ENCODE measurements at places on chromosomes 2 and 18. TPM values are rescaled to one million over a fixed set of nuclear protein-coding genes. Genes with fewer than 3 reads are reported as not detected.

GRCh38 chr18:31426871-31427406 is 20.6 kb upstream of the DSG3 start:
- H3K27ac ChIP-seq: no peak overlapping the region
- no peak for DNase-seq
- H3K36me3 ChIP-seq: no peaks in the 10 kb centered on the region
- H3K4me1 ChIP-seq: no peaks in the 10 kb centered on the region

DNA sequence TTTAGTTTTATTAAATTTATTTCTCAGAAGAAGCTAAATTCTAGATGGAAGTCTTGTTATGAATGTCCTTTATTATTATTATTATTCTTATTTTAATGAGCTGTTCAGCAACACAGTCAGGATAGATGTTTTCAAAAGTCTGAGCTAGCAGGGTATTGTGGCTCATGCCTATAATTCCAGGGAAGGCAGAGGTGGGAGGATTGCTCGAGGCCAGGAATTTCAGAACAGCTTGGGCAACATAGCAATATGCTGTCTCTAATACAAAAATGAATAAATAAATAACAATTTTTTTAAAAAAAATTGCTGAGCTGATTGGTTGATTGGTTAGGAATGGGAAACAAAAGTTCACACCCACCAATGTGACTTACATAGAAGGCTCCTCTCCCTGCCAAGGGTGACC is 274.1 kb upstream of the CYRIA start:
- no peaks in the 10 kb centered on the region for H3K27me3 ChIP-seq
- H3K4me3 ChIP-seq: no peak overlapping the region
- no peak overlapping the region for H3K27ac ChIP-seq
- no peaks in the 10 kb centered on the region for H3K4me1 ChIP-seq
- DNase-seq: no peak

DNA sequence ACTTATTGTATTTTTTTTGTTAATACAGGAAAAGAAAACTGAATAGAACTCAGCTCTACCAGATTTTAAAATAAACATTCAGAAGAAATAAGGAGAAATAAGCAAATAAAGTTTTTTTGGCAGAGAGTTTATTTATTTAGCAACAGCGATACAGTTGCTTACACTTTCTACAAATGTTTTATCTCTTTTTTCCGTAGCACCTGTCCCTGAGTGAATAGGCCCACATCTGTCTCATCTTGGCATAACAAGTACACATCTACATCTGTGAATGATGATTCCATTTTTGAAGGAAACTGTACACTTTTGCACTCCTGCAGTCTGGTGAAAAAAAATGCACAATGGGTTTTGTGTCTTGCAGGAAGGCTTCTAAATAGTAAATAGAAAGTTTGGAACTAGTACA is 783.6 kb upstream of the ZEB2 start:
- H3K4me1 ChIP-seq: no peaks in the 10 kb centered on the region
- no peak overlapping the region for H3K4me3 ChIP-seq
- DNase-seq: no peak
- no peaks in the 10 kb centered on the region for H3K27me3 ChIP-seq
- no peaks in the 10 kb centered on the region for H3K36me3 ChIP-seq
- no peak overlapping the region for H3K27ac ChIP-seq

GRCh38 chr2:160324161-160324800 is 124.2 kb upstream of the ITGB6 start:
- DNase-seq: peak; percentile 73
- no peaks in the 10 kb centered on the region for H3K27me3 ChIP-seq
- no peak overlapping the region for H3K27ac ChIP-seq

GRCh38 chr2:133296401-133296800 is 271.9 kb downstream of the NCKAP5 start:
- no peak overlapping the region for H3K4me3 ChIP-seq
- H3K36me3 ChIP-seq: no peaks in the 10 kb centered on the region
- H3K4me1 ChIP-seq: no peaks in the 10 kb centered on the region
- no peaks in the 10 kb centered on the region for H3K27me3 ChIP-seq
- DNase-seq: no peak

DNA sequence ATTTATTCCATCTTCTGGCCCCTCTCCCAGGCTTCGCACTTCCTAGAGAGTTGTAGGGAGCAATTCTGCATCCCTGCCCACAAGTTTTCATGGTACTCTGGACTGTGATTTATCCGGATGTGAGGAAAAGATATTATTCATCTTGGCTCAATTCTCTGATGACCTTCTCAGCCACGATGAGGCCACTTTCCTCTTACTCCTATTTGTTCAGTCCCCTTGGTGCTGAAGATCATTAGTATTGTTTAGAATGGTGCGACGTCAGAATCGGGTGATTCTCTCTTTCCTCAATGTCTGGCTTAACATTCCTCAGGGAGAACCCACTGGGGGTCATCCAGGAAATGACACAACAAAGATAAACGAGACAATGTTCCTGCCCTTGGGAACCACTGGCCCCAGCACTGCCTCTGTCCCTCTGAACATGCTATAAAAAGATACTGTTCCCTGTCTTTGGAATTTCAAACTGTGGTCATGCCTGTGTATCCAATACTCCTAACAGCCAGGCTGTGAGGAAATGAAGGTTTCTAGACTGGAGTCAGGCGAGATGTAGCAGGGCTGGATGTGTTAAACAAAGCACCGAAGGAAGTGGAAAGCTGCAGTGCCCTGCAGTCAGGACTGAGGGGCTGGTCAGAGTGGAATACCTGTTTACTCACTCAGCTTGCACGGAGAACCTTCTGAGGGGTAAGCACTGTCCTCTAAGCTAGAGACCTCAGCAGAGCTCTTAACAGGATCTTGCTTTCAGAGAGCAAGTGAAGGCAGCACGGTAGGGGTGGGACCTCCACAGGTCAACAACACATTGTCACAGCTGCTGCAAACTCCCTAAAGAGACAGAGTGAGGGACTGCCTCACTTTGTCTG is 12.9 kb upstream of the GLI2 start:
- H3K27me3 ChIP-seq: no peaks in the 10 kb centered on the region
- H3K4me1 ChIP-seq: no peaks in the 10 kb centered on the region
- no peak overlapping the region for H3K27ac ChIP-seq
- no peak overlapping the region for H3K4me3 ChIP-seq
- no peaks in the 10 kb centered on the region for H3K36me3 ChIP-seq

- no peak overlapping the region for H3K27ac ChIP-seq
- H3K4me3 ChIP-seq: no peak overlapping the region
- no peak for DNase-seq
- H3K27me3 ChIP-seq: no peaks in the 10 kb centered on the region
- H3K36me3 ChIP-seq: no peaks in the 10 kb centered on the region
Measured at GRCh38 chr18:47799376-47799775, 131.1 kb downstream of the SMAD2 start.

- no peak for DNase-seq
- no peaks in the 10 kb centered on the region for H3K36me3 ChIP-seq
- H3K27ac ChIP-seq: no peak overlapping the region
- peaks cover under 1% of the 10 kb centered on the region for H3K4me1 ChIP-seq
Measured at GRCh38 chr18:48203288-48203945, 205.8 kb downstream of the ZBTB7C start.

GRCh38 chr18:79732721-79733025 is 53.1 kb downstream of the CTDP1 start:
- peaks cover 10% of the 10 kb centered on the region for H3K4me1 ChIP-seq
- no peak overlapping the region for H3K27ac ChIP-seq
- H3K36me3 ChIP-seq: peaks cover 17% of the 10 kb centered on the region

- H3K4me3 ChIP-seq: no peak overlapping the region
- H3K27me3 ChIP-seq: no peaks in the 10 kb centered on the region
- H3K27ac ChIP-seq: no peak overlapping the region
- H3K4me1 ChIP-seq: peaks cover 11% of the 10 kb centered on the region
- no peaks in the 10 kb centered on the region for H3K36me3 ChIP-seq
- peak; percentile 70 for DNase-seq
Measured at GRCh38 chr2:47076586-47077441, 78.3 kb downstream of the STPG4 start.

GRCh38 chr2:84539729-84540128 is 23.4 kb downstream of the DNAH6 start:
- no peak for DNase-seq
- no peaks in the 10 kb centered on the region for H3K27me3 ChIP-seq
- no peaks in the 10 kb centered on the region for H3K36me3 ChIP-seq
- no peak overlapping the region for H3K27ac ChIP-seq
- H3K4me1 ChIP-seq: no peaks in the 10 kb centered on the region
- H3K4me3 ChIP-seq: no peak overlapping the region

DNA sequence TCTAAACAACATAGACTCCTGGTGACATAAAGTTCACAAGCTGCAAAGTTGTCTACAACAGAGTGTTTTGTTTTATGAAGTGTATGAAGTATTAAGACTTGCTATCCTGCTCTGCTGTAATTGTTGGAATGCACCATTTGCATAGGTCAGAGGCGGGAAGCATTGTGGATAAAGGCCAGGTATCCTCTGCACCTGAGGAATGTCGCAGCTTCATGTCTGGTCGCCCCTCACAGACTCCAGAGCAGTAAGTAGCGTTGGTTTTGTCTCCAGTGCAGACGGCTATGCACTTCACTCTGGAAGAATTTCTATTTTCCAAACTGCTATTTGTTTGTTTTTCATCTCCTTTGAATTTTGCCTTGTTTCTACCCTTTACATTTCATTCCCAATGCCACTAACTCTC is 63.1 kb downstream of the UNC80 start:
- no peak overlapping the region for H3K4me3 ChIP-seq
- no peaks in the 10 kb centered on the region for H3K36me3 ChIP-seq
- H3K27ac ChIP-seq: no peak overlapping the region
- H3K4me1 ChIP-seq: no peaks in the 10 kb centered on the region
- H3K27me3 ChIP-seq: no peaks in the 10 kb centered on the region

DNA sequence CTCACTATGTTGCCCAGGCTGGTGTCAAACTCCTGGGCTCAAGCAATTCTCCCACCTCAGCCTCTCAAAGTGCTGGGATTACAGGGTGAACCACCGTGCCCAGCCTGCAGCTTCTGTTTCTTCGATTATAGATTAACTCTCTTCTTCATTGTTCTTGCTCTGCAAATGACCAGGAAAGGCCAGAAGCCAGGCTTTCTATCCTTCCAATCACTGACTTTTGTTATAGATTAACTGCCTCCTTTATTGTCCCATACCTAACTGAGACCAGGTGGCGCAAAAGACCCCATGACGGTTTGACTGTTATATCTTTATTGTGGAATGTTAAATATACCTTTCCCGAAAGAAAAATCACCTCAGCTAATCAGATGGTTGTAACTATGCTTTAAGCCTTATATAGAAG is 196.9 kb downstream of the MREG start:
- no peaks in the 10 kb centered on the region for H3K27me3 ChIP-seq
- no peaks in the 10 kb centered on the region for H3K36me3 ChIP-seq
- H3K4me3 ChIP-seq: no peak overlapping the region
- no peak overlapping the region for H3K27ac ChIP-seq
- DNase-seq: no peak

- H3K36me3 ChIP-seq: no peaks in the 10 kb centered on the region
- H3K27ac ChIP-seq: no peak overlapping the region
- H3K27me3 ChIP-seq: no peaks in the 10 kb centered on the region
- DNase-seq: no peak
- no peaks in the 10 kb centered on the region for H3K4me1 ChIP-seq
Measured at GRCh38 chr2:75547345-75548035, 13.2 kb downstream of the EVA1A start.

DNA sequence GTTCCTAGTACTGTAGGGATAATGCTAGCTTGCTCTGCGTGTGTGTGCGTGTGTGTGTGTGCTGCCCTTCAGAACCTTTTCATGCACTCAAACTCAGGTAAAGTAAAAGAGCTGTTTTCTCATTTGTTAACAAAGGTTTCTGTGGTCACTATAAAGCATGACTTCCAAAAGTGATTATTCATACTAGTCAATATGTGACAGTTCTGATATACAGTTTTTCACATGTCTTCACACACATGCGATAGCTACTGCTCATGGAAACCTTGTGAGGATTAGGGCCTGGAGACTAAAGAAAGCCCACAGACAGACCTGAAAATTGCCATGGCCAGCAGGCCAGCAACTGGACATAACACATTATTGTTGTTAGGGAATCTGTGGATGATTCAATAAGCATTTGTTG is 56.9 kb upstream of the NEMP2 start:
- H3K27me3 ChIP-seq: no peaks in the 10 kb centered on the region
- DNase-seq: no peak
- H3K27ac ChIP-seq: no peak overlapping the region
- no peaks in the 10 kb centered on the region for H3K36me3 ChIP-seq
- no peak overlapping the region for H3K4me3 ChIP-seq

DNA sequence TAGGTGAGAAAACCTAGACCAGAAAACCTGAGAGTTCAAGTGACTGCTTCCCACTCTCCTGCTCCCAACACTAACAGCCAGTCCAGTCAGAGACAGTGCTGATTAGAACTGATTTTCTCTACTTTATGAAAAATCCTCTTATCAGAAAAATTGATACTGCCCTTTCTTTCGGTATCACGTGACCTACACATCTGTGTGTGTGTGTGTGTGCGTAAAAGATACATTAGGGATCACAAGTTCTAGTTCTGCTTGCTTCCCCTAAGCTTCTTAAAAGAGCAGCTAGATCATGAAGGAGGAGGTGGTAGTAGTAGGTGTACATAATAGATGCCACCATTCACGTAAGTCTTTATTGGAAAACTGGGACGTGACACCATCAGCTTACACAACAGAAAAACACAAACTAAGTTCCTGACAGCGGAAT is 1.5 kb downstream of the ARL5A start:
- no peaks in the 10 kb centered on the region for H3K36me3 ChIP-seq
- peaks cover 25% of the 10 kb centered on the region for H3K4me1 ChIP-seq
- H3K27ac ChIP-seq: no peak overlapping the region
- no peaks in the 10 kb centered on the region for H3K27me3 ChIP-seq
- H3K4me3 ChIP-seq: no peak overlapping the region
- peak; percentile 35 for DNase-seq

DNA sequence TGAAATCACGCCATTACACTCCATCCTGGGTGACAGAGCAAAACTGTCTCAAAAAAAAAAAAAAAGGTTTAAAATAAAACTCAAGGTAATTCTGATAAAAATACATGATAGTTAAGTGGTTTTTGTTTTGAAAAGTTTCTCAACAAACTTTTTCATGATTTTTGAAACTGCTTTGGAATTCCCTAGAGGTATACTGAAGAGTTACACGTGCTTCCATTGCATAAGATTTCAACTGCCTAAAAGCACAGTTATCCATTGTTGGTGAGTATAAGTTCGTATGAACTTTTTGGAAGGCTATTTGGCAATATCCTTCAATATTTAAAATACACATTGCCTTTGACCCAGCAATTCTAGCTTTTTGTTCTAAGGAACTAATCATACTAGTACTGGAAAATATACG is 74.9 kb downstream of the USP34 start:
- no peak for DNase-seq
- H3K4me1 ChIP-seq: no peaks in the 10 kb centered on the region
- peaks cover 3% of the 10 kb centered on the region for H3K36me3 ChIP-seq
- H3K4me3 ChIP-seq: no peak overlapping the region
- no peaks in the 10 kb centered on the region for H3K27me3 ChIP-seq

- no peaks in the 10 kb centered on the region for H3K36me3 ChIP-seq
- no peaks in the 10 kb centered on the region for H3K4me1 ChIP-seq
- H3K27ac ChIP-seq: no peak overlapping the region
- DNase-seq: no peak
- no peak overlapping the region for H3K4me3 ChIP-seq
- H3K27me3 ChIP-seq: no peaks in the 10 kb centered on the region
Measured at GRCh38 chr2:127122361-127123027, 15.5 kb upstream of the BIN1 start.

GRCh38 chr2:60544062-60544461 is 9.4 kb downstream of the BCL11A start:
- peak; percentile 53 for DNase-seq
- peak overlapping the region; percentile 73 for H3K27ac ChIP-seq
- H3K4me3 ChIP-seq: no peak overlapping the region
- H3K27me3 ChIP-seq: peaks cover 2% of the 10 kb centered on the region
- no peaks in the 10 kb centered on the region for H3K36me3 ChIP-seq
- no peaks in the 10 kb centered on the region for H3K4me1 ChIP-seq

COL4A4 gene
- total RNA-seq: 14.0 TPM

SLC30A3 gene
- total RNA-seq: 0.77 TPM

SCN3A gene
- 2.3 TPM for total RNA-seq

FAP gene
- 24.6 TPM for total RNA-seq

OR6B2 gene
- not detected for total RNA-seq

MYO3B gene
- 0.03 TPM for total RNA-seq

TLX2 gene
- not detected for total RNA-seq

HADHB gene
- total RNA-seq: 140 TPM

IL1RN gene
- total RNA-seq: 18.2 TPM
